ENCODE measurements at places on chromosomes 12 and 14. TPM values are rescaled to one million over a fixed set of nuclear protein-coding genes. Genes with fewer than 3 reads are reported as not detected.

FOXN3 gene
- 87.6 TPM for total RNA-seq

ADAM21 gene
- total RNA-seq = 0.54 TPM

DNA sequence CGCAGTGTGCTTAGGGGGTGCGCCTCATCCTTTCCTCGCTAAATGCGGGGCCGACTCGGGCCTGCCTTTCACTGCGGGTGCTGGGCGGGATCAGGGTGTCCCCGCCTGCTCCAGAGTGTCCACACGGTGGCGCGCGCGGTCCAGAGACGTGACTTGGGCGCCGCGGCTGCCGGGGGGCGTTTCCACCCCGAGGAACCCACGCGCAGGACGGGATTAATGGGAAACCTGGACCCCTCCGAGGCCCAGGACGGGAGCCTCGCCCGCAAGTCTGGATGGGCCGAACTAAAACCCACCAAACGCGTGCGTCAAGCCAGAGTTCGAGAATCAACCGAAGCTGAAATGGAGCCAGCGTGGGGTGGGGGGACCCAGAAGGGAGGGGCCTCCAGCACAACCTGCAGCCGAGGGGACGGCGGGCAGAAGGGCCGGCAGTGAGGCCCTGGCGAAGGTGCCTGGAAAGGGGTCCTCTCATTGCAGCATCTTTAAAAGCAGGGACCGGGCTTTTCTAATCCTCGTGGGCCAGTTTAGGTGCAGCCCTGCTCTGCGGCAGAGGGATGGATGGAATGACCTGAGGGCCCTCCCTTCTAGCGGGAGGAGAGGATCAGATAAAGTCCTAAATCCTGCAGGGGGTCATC, 93.3 kb downstream of the NINJ2 start:
- DNase-seq = peak; percentile 93

DNA sequence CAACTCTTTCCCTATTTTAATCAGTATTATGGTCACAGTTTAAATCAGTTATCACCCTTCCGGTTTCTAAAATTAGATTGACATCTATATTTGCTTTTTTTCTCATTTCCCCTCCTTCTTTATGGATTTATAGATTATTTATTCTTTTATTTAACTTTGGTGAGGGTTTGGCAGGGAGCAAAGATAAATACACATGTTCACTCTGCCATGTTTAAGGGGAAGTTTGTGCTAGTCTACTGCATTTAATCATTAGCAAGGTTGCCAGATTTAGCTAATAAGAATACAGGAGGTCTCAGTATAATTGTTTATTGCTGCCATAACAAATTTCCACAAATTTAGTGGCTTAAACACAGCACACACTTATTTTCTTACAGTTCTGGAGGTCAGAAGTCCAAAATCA, 204.0 kb upstream of the BTG1 start:
- no peak for DNase-seq

- DNase-seq = no peak
These were observed 82.2 kb upstream of the ATXN7L3B start for GRCh38 chr12:74455429-74455828.

GRCh38 chr12:125314051-125314755, 249.0 kb downstream of the AACS start:
- DNase-seq = peak; percentile 56

GRCh38 chr12:46577063-46577776, 204.6 kb upstream of the SLC38A2 start:
- no peak for DNase-seq

Measured in cardiac septum (tissue), 1 donor.